Heart left ventricle (tissue), 16 donors: ENCODE measurements at places on chromosomes 5 and 9. TPM values are rescaled to one million over a fixed set of nuclear protein-coding genes. Genes with fewer than 3 reads are reported as not detected.

Gene NELFB
- total RNA-seq = 55.5 TPM

- DNase-seq = no peak
Measured at GRCh38 chr5:18397891-18398290, 763.6 kb downstream of the TAF11L14 start.

Gene TAF11L10
- not detected for total RNA-seq

GRCh38 chr9:105871540-105871939 is 177.2 kb downstream of the TMEM38B start:
- DNase-seq = no peak

Gene IL3
- not detected for total RNA-seq

Gene SELENOP
- total RNA-seq = 323 TPM
